COR-L47 (cell line): ENCODE measurements at places on chromosomes 3 and 15.

DNA sequence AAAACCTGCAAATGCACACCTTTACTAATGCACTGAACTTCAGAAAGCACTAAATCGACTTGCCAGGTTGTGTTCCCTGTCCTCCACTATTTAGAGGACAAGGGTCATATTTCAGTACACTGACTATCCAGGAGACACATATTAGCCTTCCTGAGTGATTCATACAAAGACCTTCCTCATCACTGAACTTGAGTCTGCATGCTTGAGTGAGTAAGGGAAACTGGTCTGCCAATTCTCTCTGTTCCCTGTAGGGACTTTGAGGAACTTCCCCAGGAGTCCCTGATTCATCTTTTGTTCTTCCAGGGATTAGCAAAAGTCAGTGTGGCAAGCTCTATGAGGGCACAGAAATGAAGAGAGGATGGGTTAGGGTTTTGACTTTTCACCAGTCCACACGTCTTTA, 565.9 kb downstream of the PDCD6IP start:
- DNase-seq: no peak

DNA sequence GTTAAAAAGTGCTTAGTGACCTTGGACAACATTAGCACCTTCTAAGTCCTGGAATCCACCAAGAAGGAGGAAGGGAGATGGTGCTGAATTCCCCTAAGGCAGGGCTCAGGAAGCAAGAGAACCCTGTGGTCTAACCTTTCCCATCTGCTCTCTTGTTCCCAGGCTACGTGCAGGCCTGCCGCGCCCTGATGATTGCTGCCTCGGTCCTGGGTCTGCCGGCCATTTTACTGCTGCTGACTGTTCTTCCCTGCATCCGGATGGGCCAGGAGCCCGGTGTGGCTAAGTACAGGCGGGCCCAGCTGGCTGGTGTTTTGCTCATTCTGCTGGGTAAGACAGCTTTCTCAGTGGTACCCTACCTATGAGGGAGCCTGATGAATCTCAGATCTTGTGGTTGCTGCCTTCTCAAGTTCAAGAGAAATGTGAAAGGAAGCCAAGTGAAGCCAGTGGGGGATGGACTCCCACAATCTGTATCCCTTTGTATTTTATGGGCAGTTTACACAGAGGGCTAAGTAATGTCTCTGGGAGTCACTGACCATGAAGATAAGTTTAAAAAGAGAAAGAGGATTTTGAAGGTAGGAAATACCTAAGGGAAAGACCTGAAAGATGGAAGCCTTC, 4.4 kb downstream of the CLDN11 start:
- DNase-seq: no peak

DNA sequence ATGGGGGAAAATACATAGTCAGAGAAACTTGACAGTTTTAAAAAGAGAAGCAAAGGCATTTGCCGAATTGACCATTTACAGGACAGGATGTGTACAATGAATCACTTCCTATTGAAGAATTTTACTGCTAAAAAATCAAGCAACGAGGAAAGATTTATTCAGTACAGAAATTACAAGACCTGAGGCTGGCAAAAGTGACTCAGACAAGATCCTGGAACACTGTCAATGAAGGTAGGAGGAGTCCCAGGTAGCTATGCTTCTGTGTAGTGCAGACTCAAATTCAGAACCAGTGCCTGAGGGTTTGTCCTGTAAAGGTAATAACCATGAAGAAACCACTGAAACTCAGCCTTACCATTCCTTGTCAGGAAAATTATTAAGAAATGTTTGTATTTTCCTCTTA, 120.9 kb downstream of the ZMAT3 start:
- no peak for DNase-seq

DNA sequence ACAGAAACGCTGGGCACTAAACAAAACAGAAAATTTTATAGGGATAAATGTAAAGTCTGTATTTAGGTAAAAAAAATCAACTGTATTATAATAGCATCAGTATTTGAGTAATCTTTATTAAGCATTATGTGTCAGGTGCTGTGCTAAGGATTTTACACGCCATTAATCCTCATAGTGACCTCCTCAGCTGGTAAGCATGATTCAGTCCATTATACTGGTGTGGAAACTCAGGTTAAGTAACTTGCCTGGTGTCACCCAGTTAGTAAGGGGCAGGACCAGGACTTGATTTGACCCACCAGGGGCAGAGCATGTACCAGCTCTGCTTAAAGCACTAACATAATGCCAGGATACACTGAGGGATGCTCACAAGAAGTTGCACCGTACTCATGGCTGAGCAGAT, 4.8 kb downstream of the MYO5C start:
- DNase-seq: no peak

DNA sequence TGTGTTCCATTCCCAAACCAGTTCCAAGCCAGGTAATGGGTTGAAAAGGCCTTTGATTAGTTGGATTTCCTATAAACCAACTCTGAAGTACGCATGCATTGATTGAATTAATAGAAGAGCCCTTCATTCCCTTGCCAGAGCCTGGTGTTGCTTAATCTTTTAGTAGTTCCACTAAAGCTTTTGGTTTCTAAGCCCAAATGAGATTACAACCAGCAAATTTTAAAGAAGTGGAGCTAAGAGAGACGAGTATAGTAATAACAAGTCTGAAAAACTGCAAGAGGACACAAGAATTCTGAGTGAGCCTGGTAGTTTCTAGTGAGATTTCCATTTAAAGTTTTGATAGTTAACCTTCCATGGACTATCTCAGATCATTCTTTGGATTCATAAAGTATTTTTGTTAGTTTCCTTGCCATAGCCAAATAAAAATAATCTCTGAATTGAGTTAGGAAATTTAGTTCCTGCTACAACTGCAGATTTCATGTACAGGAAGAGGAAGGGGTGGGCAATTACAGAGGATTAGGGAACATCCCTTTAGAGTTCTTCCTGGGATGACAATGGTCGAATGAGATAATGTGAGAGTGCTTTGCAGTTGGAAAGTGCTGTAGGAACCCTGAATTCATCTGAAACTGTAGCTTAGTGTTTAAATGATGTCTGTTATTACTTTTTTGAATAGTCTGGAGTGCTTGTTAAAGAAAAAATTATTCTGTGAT, 136.8 kb downstream of the FNDC3B start:
- no peak for DNase-seq

GRCh38 chr3:105826778-105827634, 41.8 kb downstream of the CBLB start:
- no peak for DNase-seq

DNA sequence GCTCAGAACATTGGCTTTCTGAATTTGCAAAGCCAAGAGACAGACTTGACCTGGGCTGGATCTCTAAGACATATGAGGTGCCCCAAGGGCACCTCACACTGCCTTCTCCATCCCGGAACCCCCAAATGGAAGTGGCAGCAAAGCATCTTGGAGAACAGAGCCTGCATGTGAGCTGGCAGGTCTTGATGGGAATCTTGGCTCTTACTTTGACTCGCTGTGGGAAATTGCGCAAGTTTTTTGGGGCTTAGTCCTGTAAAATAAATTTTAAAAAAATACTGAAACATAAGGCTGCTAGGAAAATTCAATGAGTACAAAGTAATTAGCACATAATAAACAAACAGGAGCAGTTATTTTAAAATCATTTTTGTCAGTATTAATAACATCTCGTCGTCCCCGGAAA, 13.7 kb upstream of the SEC22A start:
- DNase-seq: no peak
